ENCODE measurements at places on chromosomes 4 and X. TPM values are rescaled to one million over a fixed set of nuclear protein-coding genes. Genes with fewer than 3 reads are reported as not detected.

The KLHL13 gene
- total RNA-seq = 1.6 TPM

The CLDN34 gene
- not detected for total RNA-seq

The TEX13C gene
- not detected for total RNA-seq

The REELD1 gene
- 1.3 TPM for total RNA-seq

The CETN2 gene
- total RNA-seq = 26.9 TPM

The POU3F4 gene
- not detected for total RNA-seq

The TMSB15A gene
- 1.3 TPM for total RNA-seq

The RAB33A gene
- 1.6 TPM for total RNA-seq

The EXOSC9 gene
- total RNA-seq = 27.2 TPM

DNA sequence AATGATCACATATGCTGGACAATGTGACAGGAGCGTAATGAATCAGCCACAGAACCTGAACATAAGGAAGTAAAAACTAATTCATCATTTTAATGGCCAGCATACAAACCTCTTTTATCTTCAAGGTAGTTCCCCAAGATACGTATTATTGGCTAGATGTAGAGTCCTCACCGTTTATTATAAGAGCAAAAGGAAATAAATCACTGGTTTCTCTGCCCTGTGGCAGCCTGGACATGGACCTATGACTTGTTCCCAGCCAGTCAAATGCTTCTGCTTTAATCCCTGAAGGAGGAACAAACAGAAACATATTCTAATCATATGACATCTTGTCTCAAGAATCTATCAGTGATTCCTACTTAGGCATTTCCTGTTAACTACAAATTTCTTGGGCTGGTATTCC is 86.8 kb upstream of the FAM241A start:
- DNase-seq = no peak

- no peak for DNase-seq
These were observed 60.9 kb downstream of the CAMK2D start for GRCh38 chr4:113700602-113701150.

- DNase-seq = no peak
These were observed 70.4 kb upstream of the USP9X start for GRCh38 chrX:41014776-41015360.

- DNase-seq = no peak
These were observed 77.6 kb downstream of the AFF1 start for GRCh38 chr4:87012265-87012953.

DNA sequence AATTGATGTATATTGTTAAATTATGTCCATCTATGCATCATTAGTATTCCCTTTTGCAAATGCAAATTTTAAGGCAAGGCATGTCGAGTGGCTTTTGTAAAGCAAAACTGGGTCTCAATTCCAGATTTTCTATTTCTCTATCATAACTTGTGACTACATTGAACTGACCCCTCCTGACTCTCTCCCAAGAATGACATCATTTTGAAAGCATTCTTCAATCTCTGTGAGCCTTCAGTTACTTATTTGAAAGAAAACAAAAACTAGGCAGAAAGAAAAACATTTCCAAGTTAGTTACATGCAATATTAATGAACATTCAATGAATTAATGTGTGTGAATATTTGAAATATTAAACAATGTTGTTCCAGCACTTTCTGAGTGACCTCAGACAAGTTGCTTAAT is 314.3 kb upstream of the CLNK start:
- DNase-seq = no peak

DNA sequence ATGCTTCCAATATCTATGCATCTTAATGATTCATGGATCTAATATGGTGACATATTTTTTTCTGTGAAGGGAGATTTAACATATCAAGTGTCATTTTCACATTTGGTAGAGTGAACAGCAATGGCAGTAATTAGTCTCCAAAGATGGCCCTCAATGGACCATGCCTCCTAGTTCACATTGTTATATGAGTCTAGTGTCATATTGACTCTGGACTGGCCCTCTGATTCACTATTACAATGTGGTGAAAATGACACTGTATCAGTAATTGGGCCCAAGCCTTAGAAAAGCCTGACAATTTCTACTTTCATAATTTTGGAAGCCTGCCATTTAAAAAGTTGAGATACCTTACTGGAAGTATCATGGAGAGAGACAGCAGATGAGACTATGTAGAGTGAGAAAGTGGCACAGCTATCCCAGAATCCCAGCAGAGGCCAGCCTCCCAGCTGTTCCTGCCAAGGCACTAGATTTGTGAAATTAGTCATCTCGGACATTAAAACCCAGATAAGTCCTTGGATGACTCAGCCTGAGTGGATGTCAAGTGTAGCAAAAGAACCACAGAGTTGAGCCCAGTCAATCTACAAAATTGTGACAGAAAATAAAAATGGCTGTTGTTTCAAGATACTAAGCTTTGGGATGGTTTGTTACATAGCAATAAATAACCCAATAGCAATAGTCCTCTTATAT is 68.4 kb downstream of the ARHGEF38 start:
- no peak for DNase-seq

DNA sequence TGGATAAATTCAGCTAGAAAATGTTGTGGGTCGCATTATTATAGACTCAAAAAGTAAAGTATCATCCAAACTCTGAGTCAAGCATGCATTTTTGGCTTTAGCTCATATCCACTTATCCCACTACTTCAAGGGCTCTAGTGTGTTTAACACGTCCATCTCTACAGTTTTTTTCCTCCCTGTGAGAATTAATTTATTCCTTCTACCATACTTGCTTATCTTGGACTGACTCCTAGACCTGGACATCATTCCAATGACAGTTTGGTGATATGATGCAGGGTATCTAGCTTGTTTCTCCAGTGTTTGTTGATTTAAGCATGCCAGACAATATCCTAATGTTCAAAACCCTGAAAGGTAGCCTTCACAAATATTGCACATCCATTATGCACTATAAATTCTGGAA is 1037.1 kb upstream of the INTU start:
- no peak for DNase-seq

GRCh38 chr4:173038192-173038896 is 130.3 kb upstream of the GALNT7 start:
- no peak for DNase-seq

- no peak for DNase-seq
These were observed 2441.0 kb downstream of the PCDH7 start for GRCh38 chr4:33161202-33161601.

DNA sequence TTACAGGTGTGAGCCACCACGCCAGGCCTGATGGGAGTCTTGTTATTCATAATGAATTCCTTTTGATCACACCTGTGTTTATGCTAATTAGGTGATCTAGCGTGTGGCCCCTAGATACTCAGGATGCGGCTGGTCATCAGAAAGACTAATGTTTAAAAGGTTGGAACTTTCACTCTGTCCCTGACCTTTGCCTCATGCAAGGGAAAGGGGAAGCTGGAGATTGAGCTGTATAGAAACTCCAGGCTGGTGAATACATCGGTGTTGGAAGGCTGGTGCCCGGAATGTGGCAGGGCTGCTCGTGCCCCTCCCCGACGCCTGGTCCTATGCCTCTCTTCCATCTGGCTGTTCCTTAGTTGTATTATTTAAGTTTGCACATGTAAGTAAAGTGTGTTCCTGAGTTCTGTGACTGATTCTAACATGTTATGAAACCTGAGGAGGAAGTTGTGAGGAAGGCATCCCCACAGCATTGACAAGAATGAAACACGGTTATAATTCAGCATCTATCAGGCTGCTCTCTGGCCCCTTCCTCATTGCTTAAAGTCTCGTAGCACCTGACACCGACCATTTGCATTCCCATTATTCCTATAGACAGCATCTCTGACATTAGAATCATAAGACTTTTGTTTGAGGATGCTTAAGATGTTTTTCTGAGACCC is 28.9 kb downstream of the CASP3 start:
- no peak for DNase-seq

- no peak for DNase-seq
These were observed 50.7 kb downstream of the MAP7D3 start for GRCh38 chrX:136200466-136200865.

DNA sequence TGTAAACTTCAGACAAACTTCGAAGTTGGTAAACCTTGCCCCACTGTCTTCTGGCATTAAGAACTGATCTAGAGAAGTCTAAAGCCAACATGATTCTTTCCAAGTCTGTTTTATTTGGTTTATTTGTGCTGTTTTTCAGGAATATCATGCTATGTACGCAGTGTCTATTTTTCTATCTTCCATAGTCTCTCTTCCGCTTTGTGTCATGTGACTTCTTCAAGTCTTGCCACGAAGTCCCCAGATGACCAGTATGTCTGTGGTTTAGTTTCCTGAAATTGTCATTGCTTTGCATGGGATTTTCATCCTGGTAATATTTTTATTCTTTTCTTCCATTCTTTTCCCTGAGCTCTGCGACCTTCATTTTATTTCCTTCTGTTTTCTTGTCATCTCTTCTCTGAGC is 15.1 kb downstream of the PNMA6E start:
- no peak for DNase-seq

DNA sequence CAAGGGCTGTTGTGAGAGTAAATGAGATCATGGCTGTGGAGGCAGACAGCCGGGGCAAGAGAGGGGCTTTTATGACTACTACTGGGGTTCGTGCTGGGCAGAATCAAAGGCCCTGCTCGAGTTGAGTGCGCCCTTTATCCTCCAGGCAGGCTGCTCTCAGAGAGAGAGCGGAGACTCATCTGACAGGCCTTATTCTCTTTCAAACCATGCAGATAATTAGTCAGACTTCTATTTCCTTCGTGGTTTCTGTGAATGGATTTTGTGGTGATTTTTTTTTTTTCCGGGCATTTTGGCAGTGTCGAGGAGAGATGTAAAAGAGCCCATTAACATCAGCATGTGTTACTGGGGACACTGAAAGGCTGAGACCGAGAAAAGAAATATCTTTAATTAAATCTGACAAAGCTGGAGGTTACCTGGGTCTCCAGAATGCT is 73.6 kb downstream of the MED28 start:
- no peak for DNase-seq

GRCh38 chr4:108116423-108117168 is 52.1 kb downstream of the LEF1 start:
- DNase-seq = no peak

DNA sequence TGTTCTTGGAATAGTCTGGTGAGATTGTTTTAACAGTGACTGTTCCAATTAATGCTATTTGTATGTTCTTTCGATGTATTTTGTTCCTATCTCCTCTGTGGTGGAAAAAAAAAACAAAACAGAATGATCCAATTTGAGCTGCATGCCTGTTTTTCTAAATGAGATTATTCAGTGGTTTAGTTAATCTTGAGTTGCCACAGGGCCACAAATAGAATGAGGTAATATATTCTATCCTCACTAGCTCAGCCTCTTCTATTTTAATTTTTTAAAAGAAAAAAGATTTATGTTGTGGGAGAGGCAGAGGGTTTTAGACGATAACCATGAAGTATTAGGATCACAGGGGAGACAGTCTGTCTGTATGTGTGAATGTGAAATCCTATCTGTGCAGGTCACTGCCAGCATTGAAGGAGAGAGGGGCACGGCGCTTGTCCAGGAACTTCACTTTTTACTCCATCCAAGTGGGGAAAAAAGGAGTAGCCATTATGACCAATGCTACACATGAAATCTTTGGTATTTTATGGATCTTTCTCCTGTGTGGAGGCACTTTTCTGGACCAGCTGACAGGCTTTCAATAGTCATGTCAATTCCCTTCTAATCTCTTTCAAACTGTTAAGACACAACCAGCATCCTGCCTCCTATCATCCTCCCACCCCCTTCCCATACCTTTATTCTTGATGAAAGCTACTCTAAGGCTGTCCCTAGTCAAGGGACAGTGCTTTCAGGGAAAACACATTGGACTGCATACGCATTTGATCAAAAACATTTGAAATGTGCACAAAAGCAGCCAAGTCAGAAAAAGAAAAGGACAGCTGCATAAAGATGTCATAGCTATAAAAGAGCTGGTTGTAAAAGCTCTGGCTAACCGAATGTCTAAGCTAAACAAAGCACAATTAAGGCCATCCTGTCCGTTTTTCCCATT is 1063.8 kb upstream of the INTU start:
- DNase-seq = no peak

DNA sequence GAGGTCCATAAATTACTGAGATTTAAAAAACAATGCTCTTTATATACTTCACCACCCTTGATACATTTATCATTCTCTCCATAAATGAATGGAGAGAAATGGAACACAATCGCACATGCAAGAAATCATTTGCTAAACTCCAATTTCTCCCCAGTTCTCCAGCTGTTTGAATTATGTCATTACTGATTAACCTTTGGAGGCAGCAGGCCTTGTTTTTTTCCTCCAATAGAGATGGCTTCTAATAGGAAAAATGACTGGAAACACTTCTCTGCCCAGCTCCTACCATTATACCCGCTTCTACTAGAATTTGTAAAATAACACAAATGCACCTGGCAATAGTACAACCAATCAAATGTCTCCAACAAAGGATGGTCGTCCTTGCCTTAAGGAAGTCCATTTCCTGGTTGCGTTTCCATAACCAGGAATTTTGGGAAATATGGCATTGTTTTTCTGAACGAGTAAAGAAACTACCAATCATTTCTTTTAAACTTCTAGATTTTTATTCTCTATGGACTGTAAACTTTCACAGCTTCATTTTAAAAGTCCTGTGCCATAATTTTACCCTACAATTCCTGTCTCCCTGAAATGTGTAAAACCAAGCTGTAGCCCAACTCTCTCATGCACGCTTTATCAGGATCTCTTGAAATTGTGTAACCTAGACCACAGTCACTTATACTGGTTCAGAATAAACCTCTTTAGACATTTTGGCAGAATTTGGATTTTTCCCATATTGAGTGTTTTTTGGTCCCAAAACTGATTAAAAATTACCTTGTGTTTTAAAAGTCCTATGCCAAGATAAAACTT is 60.1 kb downstream of the APBB2 start:
- no peak for DNase-seq

DNA sequence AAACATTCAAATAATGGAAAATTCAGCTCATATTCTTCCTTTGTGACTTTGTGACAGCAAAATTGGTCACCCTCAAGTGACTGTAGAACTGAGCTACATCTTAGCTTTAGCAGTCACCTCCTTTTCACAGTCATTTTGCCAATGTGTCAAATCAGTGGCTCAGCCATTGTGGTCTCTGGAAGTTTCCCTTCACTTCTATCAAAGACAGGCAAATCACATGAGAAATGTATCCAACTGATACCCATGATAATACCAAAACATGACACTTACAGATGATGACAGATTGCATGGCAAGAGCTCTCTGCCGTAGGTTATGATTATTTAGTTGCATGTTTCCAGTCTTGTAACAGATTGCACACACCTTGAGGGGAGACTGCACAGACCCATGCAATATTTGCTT is 549.8 kb upstream of the MAGEB2 start:
- DNase-seq = no peak

Data from breast epithelium (tissue), 4 donors.